Fibroblast of mammary gland (primary cell): ENCODE measurements at places on chromosomes 13 and 19.

GRCh38 chr13:76331943-76332712 lies 554.1 kb downstream of the KCTD12 start:
- DNase-seq = no peak

DNA sequence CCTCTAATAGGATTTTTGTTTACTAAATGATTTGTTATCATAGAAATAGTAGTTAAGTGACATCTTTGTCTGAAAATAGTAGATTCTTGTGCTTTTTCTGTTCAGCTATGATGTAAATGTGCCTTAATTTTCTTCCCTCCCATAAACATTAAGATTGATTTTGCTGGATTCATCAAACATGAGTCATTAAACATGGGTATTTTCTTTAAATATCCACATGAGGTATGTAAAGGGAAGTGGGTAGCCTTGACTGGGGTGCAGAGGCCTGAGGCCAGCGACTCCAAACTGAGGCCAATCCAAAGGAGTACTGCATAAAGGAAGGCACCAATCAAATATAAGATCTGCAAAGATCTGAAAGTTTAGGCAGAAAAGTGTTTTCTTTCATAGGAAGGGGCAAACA lies 3.7 kb downstream of the ZNF136 start:
- peak; percentile 5 for DNase-seq

- no peak for DNase-seq
Observed at GRCh38 chr19:47158879-47159503, 28.4 kb downstream of the SAE1 start.

GRCh38 chr13:98175823-98176222 lies 1.2 kb downstream of the RNF113B start:
- no peak for DNase-seq

- no peak for DNase-seq
Observed at GRCh38 chr19:46193678-46194077, 35.9 kb upstream of the IGFL1 start.

GRCh38 chr13:25678398-25678797 lies 306.6 kb downstream of the ATP8A2 start:
- no peak for DNase-seq

DNA sequence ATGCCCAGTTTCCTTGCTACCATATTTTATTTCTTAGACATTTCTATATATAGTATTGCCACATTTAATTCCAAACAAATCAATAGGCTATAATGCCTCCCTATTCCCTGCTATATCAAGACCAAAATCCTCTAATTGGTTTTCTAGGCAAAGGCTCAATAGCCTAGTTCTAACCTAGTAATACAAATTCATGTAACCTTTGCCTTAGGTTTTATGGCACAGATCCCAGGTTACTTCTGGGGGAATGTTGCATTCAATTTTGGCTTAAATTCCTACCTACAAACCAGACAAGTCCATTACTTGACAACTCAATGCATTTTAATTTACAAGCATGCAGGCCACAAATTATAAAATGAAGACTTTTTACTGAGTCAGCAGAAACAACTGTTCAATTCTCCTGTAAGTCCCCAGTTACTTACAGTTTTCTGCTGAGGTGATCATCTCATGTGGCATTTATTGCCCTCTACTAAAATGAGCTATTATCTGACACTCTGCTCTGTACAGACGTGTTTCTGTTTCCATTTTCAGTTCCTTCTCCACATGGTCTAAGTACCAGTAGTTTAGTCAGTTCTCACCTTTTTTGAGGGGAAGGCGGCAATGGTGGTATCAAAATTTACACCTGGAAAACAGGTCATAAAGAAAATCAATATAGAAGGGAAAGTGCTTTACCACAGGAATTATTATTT lies 11.7 kb downstream of the KCNRG start:
- no peak for DNase-seq

- DNase-seq = peak; percentile 67
Observed at GRCh38 chr13:51425410-51426042, 27.3 kb downstream of the INTS6 start.

- no peak for DNase-seq
Observed at GRCh38 chr13:111906306-111906705, 160.6 kb upstream of the SOX1 start.

- no peak for DNase-seq
Observed at GRCh38 chr19:58545286-58546018, 1.6 kb downstream of the TRIM28 start.

GRCh38 chr19:48330012-48330681 lies 4.8 kb downstream of the EMP3 start:
- peak; percentile 16 for DNase-seq

DNA sequence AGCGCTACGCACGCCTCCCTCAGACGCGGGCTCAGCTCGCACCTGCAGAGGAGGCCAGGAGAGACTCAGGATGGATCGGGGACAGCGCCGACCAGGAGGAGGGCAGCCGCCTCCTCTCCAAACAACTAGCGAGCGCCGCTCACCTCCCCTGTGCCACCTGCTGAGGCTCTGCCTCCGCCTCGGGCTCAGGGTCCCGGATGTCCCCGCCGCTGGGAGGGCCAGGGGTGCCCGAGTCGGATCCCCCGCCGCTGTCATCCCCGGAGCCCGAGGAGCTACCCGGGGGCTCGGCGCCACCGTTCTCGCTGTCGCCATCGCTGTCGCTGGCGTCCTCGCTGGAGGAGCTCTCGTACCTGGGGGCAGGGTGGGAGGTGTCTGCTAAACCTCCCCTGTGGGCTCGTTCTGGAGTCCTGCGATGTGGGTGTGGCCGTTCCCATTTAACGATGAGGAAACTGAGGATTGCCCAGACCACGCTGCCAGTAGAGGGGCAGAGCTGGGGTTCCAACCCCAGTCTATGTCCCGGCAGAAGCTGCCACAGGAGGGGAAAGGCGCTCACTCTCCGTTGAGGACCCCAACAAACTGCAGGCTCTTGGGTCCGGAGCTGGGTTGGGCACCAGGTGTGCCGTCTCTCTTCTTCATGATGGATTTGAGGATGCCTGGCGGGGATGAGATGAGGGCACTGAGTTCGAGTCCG lies 9.2 kb downstream of the KANK3 start:
- DNase-seq = no peak

DNA sequence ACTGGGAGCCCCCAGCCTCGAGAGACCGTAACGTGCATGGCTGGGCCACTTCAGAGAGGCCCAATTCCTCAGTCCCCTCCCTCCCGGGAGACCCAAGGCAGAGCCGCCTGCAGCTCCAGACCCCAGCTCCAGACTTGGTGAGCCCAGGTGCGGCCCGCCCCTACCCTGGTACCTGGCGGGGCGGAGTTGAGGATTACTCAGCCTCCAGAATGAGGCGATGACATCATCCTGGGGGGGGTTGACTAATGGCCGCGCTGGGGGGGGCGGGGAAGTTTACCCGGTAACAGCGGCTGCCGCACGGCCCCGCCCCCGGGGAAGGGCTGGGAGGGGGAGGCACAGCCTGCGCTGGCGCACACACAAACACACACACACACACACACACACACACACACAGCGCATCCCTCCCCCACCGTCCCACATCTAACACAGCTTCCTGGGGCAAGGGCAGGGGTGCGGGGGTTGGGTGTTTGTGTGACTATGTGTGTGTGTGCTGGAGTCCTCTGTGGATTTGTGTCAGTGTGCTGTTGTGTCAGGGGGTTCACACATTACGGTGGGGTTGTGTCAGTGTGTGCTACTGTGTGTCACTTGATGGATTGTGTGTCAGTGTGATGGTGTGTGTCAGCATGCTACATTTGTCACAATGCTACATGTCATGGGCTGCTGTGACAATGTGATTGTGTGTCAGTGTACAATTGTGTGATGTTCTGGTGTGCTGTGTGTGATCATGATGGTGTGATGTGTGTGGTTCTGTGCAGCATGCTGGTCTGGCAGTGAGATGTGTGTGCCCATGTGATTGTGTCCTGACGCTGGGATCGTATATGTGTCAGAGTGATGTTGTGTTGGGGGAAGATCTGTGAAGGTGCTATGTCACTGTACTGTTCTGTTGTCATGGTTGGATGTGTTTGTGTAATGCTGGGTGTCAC lies 10.3 kb upstream of the BBC3 start:
- peak; percentile 71 for DNase-seq

DNA sequence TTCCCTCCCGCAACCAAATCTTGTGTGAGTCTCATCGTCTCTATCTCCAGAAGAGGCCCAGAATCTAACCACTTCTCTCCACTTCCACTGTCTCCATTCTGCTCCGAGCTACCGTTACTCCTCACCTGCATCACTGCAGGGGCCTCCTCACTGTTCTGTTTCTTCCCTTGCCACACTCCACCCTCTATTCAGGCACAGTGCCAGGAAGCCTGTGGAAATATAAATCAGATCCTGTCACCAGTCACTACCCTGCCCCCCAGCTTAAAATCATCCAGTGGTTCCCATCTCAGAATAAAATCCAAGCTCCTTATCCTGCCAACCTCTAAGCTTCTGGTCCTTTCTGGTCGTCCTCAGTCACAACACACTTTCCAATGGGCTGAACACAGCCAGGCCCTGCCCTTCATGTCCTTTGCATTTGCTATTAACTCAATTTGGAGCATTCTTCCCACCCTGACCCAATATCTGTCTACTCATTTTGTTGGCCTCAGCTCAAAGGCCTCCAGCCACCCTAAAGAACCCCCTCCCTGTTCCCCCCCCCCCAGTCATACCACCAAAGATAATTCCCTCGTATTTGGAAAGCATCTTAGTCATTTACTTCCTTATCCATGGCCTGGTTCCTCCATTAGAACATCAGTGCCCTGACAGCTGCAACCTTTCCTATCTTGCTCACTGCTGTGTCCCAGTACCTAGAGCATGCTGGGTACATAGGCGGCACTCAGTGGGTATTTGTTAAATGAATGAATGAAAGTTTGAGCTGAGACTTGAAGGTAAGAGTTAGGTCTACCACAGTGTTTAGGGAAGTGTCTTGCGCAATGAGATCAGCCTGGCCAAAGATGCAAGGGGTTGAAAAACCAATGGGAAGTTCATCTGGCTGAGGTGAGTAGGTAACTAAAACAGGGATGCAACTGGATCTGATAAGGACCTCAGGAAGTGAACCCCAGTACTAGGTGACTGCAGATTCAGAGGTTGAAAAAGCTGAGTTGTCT lies 24.4 kb downstream of the ZNF175 start:
- DNase-seq = no peak

GRCh38 chr19:33418461-33418860 lies 45.0 kb downstream of the CEBPG start:
- DNase-seq = no peak

- DNase-seq = no peak
Observed at GRCh38 chr13:93505104-93505952, 278.7 kb downstream of the GPC6 start.

DNA sequence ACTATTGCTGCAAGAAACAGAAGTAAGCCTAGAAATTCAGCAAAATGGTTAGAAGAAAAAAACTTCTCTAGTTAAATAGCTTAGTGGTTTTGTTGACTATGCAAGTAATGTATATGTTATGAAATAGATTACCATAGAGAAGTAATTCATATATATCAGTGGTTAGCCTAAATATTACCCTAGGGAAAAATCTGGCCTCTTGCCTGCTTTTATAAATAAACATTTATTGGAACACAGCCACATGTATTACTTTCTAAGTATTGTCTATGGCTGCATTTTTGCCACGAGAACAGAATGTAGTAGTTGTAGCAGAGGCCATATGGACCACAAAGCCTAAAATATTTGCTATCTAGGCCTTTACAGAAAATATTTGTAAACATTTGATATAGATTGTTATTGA lies 1471.7 kb upstream of the PRR20A start:
- DNase-seq = no peak

GRCh38 chr19:47512948-47513319 lies 1.9 kb downstream of the NAPA start:
- no peak for DNase-seq

DNA sequence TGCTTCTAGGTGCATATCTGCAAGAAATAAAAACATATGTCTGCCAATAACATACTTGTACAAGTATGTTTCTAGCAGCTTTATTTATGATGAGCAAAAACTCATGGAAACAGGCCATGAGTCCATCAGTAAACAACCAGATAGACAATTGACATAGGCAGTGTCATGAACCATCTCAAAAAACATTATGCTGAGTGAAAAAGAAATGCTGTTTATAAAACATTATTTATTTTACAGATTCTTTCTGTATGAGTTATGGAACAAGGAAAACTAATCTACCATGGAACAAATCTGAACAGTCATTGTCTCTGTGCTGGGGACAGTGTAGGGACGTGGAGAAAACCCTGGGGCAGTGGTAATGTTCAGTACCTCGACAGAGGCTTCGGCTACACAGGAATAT lies 283.9 kb downstream of the UQCRFS1 start:
- peak; percentile 3 for DNase-seq

GRCh38 chr13:112938680-112939079 lies 30.3 kb upstream of the MCF2L start:
- no peak for DNase-seq

- no peak for DNase-seq
Observed at GRCh38 chr13:114097212-114097892, 35.1 kb downstream of the RASA3 start.

GRCh38 chr13:43009506-43009905 lies 13.9 kb upstream of the DNAJC15 start:
- peak; percentile 66 for DNase-seq

DNA sequence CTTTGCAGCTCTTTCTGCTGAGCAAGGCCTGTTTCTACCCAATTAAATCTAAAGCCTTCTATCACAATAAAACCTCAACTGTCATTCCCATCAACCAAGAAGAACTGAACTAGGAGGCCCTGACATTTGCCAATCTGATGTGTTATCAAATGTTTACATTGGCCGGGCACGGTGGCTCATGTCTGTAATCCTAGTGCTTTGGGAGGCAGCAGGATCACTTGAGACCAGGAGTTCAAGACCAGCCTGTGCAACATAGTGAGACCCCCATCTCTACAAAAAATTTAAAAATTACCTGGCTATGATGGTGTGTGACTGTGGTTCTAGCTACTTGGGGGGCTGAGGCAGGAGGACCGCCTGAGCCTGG lies 2.8 kb upstream of the FBXO17 start:
- no peak for DNase-seq

GRCh38 chr13:24218338-24218737 lies 57.8 kb downstream of the SPATA13 start:
- no peak for DNase-seq

DNA sequence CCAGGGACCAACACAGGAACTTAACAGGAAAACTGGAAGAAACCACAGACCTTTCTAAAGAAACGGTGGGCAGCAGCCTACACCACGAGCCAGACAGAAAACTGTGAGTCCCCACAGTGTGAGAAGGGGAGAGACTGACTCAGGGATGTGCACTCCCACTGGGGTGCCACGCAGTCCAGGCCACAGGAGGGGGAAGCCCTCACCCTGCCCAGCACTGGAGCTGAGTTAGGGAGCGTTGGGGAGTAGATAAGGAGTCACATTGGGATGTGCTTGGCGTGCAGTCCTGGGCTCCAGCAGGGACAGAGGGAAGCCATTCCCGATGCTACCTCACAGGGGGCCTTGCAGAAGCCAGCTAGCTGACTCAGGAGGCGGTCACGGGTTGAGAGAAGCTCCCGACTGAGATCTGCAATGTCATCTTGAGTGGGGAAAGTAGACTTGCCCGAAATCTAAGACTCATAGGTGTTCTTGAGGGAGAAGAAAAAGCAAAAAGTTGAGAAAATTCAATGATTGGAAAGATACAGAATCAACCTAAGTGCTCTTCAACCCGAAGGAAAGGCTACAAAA lies 17.3 kb downstream of the SIGLEC8 start:
- peak; percentile 18 for DNase-seq

- DNase-seq = no peak
Observed at GRCh38 chr19:48826606-48827020, 9.7 kb downstream of the HSD17B14 start.
